Nucleus accumbens (tissue), 56 donors: ENCODE measurements at places on chromosomes 5 and 9.

- DNase-seq, result no peak
Measured at GRCh38 chr5:154728939-154729588, 26.1 kb upstream of the LARP1 start.

GRCh38 chr5:146076455-146076854 is 28.9 kb downstream of the PLAC8L1 start:
- no peak for DNase-seq

- DNase-seq, result no peak
Measured at GRCh38 chr5:54753034-54753433, 232.4 kb downstream of the ESM1 start.

DNA sequence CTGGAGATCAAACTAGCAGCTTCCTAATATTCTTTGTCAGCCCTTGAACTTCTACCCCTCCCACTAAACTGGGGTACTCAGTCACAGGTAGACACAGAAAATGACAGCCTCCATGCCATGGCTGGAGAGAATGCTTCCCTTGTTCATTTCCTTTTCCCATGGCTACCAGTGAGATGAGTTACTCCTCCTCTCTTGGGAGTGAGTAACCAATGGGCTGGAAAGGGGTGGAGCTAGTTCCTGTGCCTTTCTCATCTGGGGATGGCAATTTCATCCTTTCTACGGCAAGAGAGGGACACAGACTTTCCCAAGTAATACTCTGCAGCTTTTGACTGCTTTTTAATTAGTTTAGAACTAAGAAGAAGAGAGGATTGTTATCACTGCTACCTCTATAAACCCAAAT is 1045.6 kb upstream of the WWC1 start:
- DNase-seq, result no peak

DNA sequence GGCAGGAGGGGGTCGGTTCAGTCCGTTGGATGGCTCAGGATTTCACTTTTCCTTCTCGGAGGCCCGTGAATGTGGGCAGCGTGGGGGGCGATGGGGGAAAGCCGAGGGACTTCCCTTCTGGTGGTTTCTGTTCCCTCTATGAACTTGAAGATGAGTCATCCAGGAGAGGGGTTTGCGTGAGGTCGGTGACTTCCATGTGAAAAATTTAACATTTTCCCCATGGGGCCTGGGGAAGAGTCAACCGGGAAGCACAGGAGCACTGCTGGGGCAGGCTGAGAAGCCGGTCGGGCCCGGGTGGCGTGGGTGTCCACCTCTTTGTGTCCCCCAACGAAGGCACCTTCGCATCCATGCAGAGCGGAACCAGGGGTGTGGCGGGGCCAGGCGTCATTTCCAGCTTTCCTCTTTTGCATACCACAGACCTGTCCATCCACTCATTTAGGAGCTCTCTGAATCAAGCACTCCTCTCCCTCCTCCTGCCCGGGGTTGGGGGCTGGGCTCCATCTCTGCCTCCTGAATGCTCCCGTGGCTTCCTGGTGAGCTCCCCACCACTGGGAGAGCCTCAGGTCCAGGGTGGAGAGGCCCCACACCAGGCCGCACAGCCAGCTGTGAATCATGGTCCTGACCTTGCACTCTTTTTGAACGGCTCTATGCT is 68.4 kb downstream of the ANKRD33B start:
- DNase-seq, result no peak

DNA sequence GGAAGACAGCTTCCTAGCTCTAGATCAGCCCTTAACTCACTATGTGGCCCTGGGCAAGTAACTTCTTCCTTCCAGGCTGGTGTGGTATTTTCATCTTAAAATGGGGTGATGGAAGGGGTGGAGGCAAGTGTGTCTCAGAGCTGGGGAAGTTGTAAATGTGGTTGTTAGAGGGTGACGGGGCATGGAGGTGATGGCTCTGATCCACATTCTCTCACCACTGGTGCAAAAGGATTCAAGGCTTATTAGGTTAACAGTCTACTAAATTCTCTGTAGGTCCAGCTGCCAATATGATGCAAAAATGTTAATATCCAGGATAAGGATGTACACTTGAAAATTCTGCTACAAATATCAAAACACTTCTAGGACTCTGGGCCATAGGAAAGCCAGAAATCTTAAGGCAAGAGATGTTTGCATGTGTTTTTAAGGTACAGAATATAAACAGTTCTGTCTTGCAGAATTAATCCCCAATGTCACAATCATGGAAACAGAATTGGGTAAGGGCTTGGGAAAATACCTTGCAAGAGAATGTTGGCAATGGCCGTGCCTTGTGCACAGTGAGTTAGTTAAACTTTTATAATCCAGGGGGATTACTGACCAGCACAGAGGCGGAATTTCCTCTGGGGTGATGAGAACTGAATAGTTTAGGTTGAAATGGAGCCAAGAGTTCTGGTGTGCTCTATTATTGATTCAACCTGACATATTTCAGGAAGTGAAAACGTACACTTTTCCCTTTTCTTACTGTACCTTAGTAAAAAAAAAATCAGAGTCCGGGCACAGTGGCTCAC is 19.8 kb downstream of the TNFSF15 start:
- DNase-seq, result no peak
